Peyer's patch (tissue), 4 donors: ENCODE measurements at places on chromosomes 6 and 20. TPM values are rescaled to one million over a fixed set of nuclear protein-coding genes. Genes with fewer than 3 reads are reported as not detected.

PSMB8 gene
- total RNA-seq = 104 TPM

MLN gene
- not detected for total RNA-seq

RBPJL gene
- not detected for total RNA-seq

ZNF391 gene
- 1.1 TPM for total RNA-seq

RPP40 gene
- total RNA-seq = not detected

PDE10A gene
- 5.0 TPM for total RNA-seq

LST1 gene
- 2.5 TPM for total RNA-seq

TMEM74B gene
- total RNA-seq = 23.5 TPM

GSS gene
- 95.6 TPM for total RNA-seq

MYMX gene
- not detected for total RNA-seq

RFX6 gene
- 1.9 TPM for total RNA-seq

PLCB1 gene
- total RNA-seq = 28.1 TPM

C6orf141 gene
- total RNA-seq = 8.6 TPM

SLC22A7 gene
- not detected for total RNA-seq

KCNK16 gene
- total RNA-seq = not detected

FILIP1 gene
- total RNA-seq = 1.1 TPM

TGM6 gene
- not detected for total RNA-seq

FABP7 gene
- not detected for total RNA-seq

SIGLEC1 gene
- total RNA-seq = 10.2 TPM

ATG5 gene
- 54.8 TPM for total RNA-seq
